ENCODE measurements at places on chromosomes 12 and 14.

DNA sequence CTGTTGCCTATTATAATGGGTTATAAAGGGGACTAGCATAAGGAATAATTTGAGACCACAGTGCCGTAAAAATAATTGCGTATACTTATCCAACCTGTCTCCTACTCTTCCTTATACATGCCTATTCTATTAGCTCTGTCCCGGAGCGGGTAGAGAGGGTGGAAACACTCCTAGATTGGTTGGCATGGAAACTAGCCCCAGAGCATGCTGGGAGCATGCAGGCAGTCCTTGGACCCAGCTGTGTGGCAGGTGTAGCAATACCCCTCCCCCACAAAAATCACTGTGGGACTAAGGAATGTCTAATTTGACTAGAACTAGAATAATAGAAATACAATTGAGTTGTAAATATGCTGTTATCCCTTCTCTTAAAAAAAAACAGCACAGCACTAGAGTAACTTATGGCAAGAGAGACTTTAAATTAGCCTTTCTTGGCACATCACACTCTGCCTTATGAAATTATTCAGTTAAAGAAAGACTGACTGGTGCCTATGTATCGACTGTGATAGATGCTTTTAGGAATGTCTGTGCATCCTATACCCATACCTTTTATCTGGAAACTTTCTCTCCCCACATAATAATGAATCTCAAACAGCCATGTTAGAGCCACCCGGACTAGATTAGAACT lies 244.0 kb upstream of the DAAM1 start:
- no peak for DNase-seq

DNA sequence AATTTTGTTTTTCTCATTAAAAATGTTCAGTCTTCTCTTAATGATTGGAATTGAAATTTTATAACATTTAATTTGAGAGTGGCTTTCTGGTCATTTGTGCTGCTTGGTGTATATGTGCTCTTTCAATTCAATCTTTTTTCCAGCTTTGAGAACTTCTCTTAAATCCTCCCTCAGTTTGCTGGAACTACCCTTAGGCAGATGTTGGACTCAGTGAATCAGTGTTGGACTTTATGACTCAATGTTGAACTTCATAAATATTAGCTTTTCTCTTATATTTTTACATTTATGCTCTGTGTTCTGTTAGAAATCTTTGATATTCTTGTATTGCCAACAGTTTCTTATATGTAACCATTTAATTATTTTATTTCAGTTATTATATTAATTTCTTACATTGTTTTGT lies 935.5 kb upstream of the FBXO33 start:
- DNase-seq, result no peak

DNA sequence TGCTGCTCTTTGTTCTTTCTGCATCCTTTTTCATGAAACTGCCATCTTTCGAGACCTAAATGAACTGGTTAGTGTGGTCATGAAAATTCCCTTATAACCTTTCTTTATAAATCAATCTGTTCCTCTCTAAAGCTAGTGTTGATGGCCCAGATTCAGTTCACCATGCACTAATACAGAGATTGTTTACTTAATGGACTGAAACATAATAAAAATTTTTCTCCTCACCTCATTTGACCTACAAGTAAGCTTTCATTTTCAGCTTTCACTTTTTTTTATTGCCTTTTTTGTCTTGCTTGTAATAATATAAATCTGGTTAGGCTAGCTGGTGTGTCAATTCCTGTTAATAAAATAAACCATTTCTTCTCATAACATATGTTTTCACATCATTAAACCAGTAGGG lies 183.8 kb downstream of the CCDC59 start:
- no peak for DNase-seq

DNA sequence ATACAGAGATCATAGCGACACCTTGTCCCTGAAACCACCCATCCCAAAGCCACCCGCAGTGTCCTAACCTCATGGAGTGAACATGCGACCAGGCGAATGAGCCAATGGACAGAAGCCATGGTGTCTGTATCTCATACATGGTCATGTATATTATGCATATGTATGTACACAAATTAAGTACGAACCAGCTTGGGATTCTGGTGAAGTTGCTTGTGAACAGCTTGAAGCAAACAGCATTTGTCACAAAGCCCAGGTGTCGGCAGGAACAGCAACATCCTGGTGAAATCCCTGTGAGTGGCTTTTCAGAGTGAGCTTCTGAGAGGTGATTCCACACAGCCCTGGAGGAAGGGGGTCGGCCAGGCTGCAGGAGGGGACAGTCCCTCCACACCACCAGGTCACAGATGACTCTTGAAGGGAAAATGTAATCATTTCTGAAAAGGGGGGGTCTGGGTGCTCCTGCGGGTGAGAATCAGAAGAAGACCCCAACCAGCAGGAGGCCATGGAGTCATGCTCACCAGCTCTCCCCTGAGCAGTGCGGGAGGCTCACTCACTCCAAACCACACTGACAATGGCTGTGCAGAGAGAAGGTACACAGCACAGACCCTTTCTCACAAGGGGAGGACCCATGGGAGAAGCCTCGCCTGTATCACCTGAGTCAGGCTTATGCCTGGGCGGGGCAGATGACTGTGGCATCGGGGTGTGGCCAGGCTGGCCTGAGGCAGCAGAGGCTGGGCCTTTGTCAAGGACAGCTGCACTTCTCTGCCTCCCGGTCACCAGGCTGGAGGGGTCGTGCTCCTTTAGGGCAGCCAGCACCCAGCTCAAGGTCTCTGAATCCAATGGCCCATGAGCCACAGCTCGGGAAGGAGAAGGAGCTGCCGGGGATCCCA lies 14.3 kb downstream of the CHGA start:
- DNase-seq, result no peak

GRCh38 chr14:77909911-77910310 lies 110.0 kb downstream of the ADCK1 start:
- no peak for DNase-seq

DNA sequence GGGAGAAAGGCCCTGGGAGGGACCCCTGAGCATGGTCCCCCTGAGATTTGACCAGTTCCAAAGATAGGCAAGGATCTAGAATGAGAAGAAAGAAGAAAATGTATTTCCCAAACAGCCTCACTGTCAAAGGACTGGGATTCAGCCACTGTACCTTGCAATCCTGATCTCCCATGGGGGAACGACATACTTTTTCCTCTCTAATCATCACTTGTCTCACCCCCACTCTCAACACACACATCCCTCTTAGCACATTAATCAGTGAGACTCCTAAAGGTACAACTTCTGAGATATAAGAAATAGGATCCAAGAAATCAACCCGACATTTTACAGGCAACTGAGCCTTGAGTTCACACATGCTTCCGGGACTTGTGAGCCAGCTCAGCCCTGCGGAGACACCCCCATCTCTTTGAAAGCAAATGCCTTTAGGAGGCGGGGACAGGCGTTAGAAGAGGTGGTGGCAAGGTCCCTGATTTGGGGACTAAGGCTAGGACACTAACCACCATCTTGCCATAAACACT lies 1.4 kb downstream of the MAP3K9 start:
- no peak for DNase-seq

- DNase-seq, result peak; percentile 8
Measured at GRCh38 chr14:103155010-103155409, 31.7 kb downstream of the TNFAIP2 start.

DNA sequence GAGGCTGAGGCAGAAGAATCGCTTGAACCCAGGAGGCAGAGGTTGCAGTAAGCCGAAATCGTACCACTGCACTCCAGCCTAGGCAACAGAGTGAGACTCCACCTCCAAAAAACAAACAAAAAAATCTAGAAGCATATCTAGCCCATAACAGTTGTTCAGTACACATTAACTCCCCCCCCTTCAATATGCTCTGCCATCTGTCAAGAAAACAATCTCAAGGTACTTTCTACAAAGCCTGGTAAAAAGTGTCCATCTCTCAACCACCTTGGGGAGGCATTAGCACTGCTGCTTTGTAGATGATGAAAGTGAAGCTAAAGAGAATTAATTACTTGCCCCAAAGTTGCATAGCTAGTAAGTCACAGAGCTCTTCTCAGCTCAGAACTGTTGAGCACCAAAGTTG lies 24.9 kb downstream of the LGALS3 start:
- no peak for DNase-seq

- DNase-seq, result no peak
Measured at GRCh38 chr12:75739912-75740311, 228.5 kb upstream of the KRR1 start.

DNA sequence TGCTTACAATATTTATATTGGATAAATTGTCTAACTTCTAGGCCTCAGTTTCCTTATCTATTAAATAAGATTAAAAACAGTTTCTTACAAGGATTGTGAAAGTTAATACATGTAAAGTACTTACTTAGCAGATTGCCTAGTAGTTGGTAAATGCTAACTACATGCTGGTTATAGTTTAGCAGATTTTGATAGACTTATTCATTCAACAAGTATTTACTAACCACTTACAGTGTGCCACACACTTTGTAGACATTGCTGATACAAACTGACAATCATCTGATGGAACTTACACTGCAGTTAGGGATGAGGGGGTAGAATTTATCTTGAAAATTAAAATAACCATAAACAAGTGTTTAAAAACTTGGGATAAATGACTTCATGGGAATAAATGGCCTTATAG lies 50.4 kb downstream of the ARID2 start:
- no peak for DNase-seq

DNA sequence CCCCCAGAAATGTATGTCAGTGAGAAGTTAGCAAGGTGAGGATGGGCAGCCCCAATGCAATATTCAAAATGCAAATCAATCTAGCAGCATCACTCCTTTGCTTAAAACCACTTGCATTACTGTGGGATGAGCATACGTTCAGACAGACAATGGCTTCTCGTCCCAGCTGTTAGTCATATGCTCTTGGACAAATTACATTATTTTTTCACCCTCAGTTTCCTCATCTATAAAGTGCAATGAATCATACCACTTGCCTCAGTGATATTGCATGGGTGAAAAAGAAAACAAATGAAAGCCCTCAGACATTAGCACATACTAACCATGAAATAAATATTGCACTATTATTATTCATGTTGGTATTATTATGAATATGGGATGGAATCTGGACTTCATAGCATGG lies 132.3 kb downstream of the C12orf75 start:
- DNase-seq, result no peak

GRCh38 chr14:38012056-38012455 lies 195.6 kb upstream of the SSTR1 start:
- no peak for DNase-seq

DNA sequence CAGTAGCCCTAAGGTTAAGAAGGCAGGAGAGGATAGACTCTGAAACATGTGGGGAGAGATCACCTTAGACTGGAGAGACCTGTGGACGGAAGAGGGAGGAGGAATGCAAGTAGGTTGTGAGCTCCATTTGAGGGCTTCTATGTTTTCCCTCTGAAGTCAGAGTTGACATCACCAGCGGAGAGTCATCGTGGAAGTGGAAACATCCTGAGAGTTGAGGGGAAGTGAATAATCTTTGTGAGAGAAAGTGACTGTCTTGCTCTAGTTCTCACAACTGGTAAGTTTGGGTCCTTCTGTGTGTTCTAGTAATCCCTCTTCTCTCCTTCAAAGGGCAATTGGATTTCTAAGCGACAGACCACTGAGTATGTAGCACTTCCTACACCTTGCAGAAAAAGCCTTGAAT lies 103.6 kb upstream of the CCND2 start:
- DNase-seq, result no peak
